Glutamatergic neuron (in vitro differentiated cells): ENCODE measurements at places on chromosomes 16 and 17. TPM values are rescaled to one million over a fixed set of nuclear protein-coding genes. Genes with fewer than 3 reads are reported as not detected.

DNA sequence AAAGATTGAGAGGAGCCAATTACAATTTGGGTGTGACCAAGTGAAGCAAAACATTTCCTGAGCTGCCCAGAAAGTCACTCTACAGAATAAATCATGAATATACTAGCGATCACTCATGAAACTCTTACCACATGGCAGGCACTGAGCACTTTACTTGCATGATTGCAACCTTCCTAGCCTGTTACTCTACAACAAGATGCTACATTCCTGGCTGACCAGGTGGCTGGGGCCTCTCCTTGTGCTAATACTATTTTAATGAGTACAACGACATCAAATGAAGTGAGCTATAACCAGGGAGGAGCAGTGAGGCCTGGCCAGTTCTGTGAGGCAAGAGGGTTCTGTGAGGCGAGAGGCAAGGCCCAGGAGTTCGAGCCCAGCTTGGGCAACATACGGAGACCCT, 75.2 kb downstream of the CPPED1 start:
- no peak for DNase-seq

DNA sequence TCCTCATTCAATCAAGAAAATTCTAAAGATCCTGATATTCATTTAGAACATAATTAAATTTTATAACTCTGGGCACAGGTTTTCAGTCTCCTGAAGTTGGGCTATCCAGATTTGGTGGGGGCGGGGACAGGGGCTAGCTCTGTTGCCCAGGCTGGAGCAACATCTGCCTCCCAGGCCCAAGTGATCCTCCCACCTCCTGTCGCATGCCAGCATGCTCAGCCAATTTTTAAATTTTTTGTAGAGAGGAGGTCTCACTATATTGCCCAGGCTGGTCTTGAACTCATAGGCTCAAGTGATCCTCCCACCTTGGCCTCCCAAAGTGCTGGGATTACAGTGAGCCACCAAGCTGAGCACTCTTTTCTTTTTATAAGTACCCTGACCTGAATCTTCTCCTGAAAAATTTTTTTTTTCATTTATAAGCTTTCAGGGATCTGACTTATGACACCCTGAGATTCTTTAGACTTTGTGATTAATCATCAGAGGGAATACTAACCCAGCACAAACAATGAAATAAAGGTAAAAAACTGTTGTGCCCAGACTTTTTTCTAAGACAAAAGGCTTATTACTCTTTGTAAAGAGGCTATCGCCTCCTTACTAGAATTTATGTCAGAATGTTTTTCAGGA, 62.6 kb downstream of the TUBD1 start:
- DNase-seq: no peak

- DNase-seq: no peak
Measured at GRCh38 chr17:46984892-46985291, 5.8 kb upstream of the RPRML start.

DNA sequence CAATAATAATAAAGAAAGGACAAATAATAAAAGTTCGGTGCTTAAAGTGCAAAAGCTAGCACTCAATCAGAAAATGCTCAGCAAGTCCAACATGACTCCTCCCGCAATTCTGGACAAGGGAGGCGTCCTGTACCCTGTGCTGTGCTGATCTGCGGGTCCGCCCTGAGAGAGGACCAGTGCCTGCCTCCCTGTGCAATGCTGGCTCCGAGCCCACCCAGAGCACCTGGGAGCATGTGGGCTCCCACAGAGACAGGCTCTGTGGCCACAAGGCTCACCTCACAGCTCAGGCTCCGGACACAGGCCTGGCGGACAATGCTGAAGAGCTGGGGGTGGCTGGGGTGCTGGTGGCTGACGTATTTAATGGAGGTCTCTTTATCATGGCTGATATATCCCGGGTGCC, 11.1 kb downstream of the FLCN start:
- no peak for DNase-seq

DNA sequence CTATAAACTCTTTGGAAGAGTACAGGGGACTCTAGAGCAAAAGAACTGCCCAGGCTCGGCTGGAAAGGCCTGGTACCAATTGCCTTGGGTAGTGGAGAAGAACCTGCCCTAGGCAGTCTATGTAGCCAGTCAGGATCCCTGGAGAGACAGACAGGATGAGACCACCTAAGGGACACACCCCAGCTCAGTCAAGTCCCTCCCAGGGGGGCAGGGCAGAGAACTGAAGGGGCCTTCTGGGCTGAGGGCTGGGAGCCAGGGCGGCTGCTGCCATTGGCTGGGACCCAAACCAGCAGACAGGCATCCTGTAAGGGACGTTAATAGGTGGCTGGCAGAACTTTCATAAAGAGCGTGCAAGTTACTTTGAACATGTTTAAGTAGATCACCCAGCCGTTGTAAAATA, 12.8 kb upstream of the SLC38A8 start:
- DNase-seq: no peak

- no peak for DNase-seq
Measured at GRCh38 chr17:43014649-43015542, 7.3 kb downstream of the VAT1 start.

- no peak for DNase-seq
Measured at GRCh38 chr17:65638221-65638975, 77.0 kb upstream of the AXIN2 start.

DNA sequence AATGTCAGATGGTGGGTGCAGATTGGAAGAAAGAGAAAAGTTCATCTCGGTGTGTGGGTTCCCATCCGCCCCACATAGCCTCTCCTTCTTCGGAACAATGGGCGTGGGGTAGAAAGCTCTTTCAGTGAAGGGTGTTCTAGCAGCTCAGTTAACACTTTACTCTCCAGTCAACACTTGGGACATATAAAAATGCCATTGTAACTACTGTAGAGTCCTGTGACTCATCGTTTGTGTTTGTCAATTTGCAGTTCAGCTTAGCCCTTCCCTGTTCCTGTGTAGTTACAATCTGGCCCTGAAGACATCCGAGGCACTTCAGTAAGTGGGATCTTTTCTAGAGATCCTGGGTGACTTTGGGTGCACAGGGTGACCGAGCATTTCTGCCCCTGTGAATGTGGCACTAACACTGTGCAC, 11.5 kb upstream of the CLEC18C start:
- no peak for DNase-seq

GRCh38 chr16:2455081-2455845, 4.6 kb upstream of the TEDC2 start:
- DNase-seq: no peak

- DNase-seq: no peak
Measured at GRCh38 chr16:86892509-86892908, 314.2 kb downstream of the FOXL1 start.

DNA sequence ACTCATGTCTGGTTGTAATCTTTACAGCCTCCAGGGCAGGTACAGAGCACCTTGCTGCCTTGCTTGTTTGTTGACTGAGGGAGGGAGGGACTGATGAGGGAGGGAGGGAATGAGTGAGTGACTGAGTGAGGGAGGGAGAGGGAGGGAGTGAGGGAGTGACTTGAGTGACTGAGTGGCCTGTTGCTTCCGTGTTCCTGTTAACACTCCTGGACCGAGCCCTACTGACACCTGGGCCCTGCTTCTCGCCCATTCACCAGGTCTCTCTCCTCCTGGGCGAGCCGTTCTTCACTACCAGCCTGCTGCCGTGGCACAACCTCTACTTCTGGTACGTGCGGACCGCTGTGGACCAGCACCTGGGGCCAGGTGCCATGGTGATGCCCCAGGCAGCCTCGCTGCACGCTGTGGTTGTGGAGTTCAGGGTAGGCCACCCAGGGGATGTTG, 41.2 kb downstream of the PRMT7 start:
- no peak for DNase-seq

DNA sequence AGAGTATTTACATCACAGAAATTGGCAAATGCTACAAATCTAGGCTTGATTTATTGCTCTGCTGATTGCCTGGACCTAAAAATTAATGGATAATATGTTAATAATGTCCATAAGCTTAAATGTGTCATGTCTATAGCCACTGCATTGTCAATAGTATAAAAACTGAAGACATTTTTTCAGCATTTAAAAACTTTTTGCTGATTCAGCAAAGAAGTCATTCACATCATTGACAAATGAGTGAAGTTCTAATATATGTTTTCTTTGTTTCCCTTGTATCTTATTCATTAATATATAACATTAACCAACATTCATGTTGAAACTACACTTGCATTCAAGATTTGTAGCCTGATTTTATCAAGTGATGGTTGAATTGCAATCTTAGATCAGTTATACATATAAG, 214.7 kb upstream of the XYLT1 start:
- DNase-seq: no peak

- no peak for DNase-seq
Measured at GRCh38 chr17:10871914-10872313, 34.0 kb upstream of the PIRT start.

DNA sequence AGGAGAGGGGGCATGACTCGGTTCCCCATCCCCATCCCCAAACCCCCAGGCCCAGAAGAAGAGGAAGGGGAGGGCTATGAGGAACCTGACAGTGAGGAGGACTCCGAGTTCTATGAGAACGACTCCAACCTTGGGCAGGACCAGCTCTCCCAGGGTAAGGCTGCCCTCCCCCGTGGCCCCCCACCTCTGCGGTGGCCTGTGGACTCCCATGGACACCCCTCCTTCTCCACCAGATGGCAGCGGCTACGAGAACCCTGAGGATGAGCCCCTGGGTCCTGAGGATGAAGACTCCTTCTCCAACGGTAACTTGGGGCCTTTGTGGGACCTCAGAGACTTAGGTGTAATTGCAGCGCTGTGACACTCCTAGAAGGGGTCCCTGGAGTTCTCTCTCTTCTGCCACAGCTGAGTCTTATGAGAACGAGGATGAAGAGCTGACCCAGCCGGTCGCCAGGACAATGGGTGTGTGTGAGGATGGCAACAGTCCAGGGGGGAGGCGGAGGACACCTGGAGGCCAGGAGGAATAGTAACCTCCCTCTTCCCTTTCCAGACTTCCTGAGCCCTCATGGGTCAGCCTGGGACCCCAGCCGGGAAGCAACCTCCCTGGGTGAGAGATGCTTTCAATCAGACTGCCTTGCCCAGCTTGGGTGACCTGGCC, 5.6 kb downstream of the CD19 start:
- no peak for DNase-seq

- no peak for DNase-seq
Measured at GRCh38 chr16:86363836-86364618, 146.3 kb upstream of the FOXF1 start.

GRCh38 chr17:13996276-13996675, 73.0 kb upstream of the COX10 start:
- DNase-seq: no peak

- DNase-seq: no peak
Measured at GRCh38 chr16:4639899-4640509, 15.4 kb downstream of the MGRN1 start.

DNA sequence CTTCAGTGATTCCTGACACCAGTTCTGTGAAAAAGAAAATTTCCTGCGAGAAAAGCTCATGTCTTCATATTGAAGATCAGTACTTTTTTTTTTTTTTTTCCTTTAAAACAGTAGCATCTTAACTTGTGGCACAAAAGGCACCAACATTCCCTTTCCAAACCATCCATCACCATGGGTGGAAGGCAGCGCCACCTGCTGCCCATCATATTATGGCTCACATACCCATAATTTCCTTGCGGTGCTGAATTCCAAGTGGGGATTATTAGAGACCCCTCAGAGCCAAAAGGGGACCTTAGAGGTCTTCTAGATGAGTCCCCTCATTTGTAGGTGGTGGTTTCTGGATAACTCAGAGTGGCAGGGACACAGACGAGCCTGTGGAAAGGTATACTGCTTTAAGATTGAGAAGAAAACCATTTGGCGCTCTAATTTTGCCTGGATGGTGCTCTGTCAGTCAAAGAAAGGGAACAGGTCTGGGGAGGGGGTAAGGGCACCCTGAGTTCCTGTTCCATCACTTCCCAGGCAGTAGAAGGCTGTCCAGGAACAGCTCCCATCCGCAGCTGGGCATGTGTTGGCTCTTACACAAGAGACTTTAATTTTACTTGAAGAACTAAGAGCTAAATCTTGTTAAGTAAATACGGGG, 7.9 kb upstream of the SOST start:
- DNase-seq: peak; percentile 86

- DNase-seq: no peak
Measured at GRCh38 chr17:6105649-6106007, 35.4 kb downstream of the WSCD1 start.

- no peak for DNase-seq
Measured at GRCh38 chr16:3553138-3553923, 23.9 kb downstream of the NLRC3 start.

DNA sequence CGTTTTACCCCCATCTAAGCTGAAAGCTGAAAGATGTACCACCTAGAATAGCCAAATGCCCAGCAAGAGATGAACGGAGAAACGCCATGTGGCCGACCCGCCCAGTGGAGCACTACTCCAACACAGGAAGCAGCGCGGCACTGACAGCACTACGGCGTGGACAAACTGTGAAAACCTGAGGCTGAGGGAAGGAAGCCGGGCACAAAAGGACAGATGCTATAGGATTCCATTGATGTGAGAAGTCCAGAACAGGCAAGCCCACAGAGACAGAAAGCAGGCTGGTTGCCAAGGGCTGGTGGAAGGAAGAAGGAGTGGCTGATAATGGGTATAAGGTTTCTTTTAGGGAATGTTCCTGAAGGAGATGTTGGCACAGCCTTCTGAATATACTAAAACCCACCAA, 29.4 kb upstream of the SLC38A8 start:
- DNase-seq: no peak

DNA sequence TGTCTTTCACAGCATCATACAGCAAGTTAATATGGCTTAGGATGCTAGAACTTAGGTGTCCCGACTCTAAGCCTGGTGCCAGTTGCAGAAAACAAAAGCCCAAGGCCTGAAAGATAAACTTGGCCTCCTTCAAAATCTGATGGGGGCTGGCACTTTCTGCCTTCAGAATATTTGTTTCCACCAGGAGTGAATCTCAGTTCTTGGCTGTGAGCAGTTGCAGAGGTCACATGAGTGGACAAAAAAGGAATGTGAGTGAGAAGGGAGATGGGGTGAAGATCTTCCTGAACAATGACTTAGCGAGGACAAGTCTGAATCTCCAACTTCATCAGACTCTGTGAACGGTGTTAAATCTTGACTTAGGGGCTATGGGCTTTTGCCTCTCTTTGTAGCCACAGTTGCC, 46.6 kb downstream of the HOXB1 start:
- no peak for DNase-seq

GRCh38 chr16:22053921-22054341, 38.4 kb upstream of the VWA3A start:
- no peak for DNase-seq

Gene NRN1L
- total RNA-seq: 1.0 TPM

Gene CBFA2T3
- 126 TPM for total RNA-seq

Gene ZFPM1
- 11.1 TPM for total RNA-seq

Gene PHOSPHO1
- total RNA-seq: 0.22 TPM

Gene PRR15L
- not detected for total RNA-seq

Gene FKBP10
- total RNA-seq: 28.5 TPM

Gene TIGD7
- total RNA-seq: 8.6 TPM

Gene MYH2
- not detected for total RNA-seq

Gene MPG
- 24.7 TPM for total RNA-seq

Gene SLC16A6
- 0.25 TPM for total RNA-seq

Gene HOXB4
- total RNA-seq: not detected

Gene MARCHF10
- total RNA-seq: not detected
